GM20000 (cell line): ENCODE measurements at places on chromosomes 3 and 15.

DNA sequence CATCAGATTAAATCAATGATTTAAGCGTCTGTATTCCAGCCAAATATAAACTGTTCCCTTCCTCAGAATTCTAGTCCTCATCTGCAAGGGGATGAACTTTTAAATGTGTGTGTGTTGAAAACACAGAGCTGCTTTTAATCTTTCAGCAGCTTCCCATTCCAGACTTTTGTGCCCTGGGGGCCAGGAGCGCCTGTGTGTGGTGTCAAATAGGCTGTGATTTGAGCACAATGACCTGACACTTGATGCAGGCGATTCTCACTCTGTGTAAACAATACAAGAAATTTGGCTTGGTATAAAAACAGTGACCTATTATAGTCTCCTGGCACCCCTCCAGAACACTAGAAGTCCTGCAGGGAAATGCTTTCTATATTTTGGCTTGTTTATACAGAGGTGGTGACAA, 274.6 kb upstream of the ROPN1 start:
- no peak for DNase-seq

DNA sequence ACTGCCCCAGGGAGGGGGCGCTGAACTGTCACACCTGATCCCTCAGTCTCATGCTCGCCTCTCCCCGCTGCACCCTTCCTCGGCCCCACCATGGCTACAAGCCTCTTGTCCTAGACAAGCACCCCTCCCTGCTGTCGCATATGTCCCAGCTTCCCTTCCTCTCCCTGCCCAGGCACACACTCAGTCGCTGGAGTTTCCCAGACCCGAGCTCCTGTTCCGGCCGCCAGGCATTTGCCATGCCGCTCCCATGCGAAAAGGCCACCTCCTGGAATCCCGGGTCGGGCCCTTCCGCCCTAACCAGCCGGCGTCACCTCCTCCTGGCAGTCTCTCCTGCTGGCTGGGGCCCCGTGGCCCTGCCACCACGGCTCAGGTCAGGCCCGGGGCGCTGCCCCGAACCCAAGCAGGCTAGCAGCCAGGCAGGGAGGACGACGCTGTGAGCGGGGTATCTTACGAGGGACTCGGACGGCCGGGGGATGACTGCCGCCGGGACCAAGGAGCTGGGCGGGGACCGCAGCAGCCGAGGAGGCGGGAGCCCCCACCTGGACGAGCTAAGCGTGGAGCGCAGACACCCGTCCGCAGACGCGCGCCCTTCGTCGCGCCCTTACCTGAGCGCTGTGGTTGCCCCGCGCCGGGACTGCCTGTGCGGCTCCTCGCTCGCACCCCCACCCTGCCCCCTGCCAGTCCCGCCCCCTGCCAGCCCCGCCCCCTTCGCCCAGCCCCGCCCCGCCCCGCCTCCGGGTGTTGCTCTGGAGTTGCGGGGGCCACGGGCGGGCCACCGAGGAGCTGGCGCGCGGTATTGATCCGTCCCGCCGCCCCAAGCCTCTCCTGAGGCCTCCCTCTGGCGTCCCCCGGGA, at the start of gene ALS2CL:
Gene ALS2CL (minus strand): TSS at position 642 of the 854 bp plus-strand sequence. CDS start 4,239 bp downstream, outside the sequence.
- peak; percentile 80 for DNase-seq

GRCh38 chr3:14042680-14043079, 82.0 kb downstream of the CHCHD4 start:
- DNase-seq: no peak

- no peak for DNase-seq
Observed at GRCh38 chr3:44469914-44470313, 7.6 kb downstream of the ZNF445 start.

- DNase-seq: no peak
Observed at GRCh38 chr15:28181366-28181765, 82.3 kb upstream of the OCA2 start.

DNA sequence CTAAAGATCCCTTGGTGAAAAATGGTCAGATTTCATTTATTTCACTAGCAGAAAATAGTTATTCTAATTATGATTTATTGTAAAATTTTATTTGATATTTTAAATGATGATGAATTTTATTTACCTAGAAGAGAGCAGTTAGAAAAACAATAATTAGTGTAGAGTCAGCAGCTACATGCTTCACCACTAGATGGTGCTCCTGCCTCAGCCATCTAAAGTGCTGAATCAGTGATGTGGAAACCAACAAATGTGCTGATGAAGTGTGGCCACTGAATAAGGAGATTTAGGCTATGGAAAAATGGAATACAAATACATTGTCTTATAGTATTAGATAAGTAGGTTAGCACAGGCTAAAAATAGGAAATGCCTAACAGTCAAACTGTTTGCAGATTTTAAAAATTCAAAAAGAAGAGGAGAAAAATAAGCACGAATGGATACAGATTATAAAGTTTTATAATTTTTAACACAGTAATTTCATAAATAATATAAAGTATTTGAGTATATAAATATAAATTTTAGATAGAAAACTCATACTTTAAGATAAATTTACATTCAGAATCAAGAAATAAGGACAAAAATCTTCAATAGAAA, 109.8 kb downstream of the PPP2R3A start:
- DNase-seq: peak; percentile 35

DNA sequence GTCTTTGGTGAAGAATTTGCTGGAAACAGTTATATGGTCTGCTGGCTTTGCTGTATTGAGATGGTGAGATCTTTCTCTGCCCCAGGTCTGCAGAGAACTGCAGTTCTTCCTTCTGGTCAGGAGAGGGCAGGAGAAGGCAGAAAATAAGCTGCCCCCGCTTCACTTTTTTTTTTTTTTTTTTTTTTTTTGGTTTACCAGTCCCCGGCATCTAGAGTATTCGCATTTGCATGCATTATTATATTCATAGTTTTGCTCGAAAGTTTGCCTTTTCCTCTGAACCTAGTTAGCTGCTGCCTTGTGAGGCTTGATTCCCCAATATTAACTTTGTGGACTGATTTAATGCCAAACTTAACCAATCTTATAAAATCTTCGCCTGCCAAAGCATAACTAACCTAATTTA, 10.6 kb upstream of the PARL start:
- DNase-seq: peak; percentile 85

DNA sequence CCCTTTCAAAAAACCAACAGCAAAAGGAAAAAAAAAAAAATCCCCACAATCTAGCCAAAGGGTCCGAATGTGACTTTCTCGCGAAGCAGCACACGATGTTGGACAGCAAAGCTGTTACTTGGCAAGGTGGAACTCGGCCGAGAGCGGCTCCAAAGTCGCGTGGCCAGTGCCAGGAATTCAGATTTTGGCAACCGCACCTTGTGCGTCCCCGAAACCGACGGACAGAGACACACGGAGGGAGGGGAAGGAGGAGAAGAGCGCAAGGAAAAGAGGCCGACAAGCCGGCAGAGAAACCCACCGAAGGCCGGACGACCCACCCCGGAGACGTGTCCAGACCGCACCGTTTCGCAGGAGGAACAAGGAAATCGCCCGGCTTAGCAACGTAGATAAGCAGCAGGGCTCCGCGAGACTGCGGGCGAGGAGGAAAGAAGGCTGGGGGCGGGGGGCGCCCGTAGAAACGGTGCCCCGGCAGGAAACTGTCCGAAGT, 517.3 kb downstream of the MECOM start:
- peak; percentile 7 for DNase-seq

DNA sequence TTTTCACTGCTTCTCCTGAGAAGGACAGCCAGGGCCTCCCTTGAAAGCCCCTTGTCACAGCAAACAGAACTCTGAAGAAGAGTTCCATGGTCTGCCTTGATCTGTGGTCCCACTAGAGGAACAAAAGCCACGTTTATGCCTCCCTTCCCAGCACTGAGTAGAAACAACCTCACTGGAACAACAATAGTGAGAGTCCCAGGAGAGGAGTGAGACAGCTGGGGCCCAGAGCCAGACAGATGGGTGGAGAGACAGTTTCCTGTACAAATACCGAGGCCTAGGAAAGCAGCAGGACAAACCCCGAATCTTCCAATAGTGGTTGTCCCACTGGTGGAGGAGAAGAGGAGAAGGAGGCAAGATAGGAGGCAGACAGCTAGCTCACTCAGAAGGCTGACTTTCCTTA, 106.1 kb downstream of the WDR76 start:
- no peak for DNase-seq

DNA sequence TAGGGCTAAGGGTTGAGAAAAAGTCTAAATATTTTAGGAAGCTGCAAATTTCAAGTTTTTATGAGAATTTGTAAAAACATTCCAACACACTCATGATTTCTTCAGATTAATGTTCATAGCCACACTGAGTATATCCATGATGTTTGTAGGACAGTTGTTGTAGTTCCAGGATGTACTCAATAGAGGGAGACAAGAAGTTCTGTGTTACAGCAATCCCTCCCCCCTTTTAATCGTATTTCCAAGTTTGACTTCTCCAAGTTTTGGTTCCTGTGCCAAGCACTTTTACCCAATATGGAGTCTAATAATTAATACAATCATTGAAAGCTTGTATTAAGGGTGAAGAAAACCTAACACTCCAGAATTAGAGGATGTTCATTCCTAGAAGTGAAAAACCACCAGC, 143.4 kb downstream of the FEZF2 start:
- no peak for DNase-seq

DNA sequence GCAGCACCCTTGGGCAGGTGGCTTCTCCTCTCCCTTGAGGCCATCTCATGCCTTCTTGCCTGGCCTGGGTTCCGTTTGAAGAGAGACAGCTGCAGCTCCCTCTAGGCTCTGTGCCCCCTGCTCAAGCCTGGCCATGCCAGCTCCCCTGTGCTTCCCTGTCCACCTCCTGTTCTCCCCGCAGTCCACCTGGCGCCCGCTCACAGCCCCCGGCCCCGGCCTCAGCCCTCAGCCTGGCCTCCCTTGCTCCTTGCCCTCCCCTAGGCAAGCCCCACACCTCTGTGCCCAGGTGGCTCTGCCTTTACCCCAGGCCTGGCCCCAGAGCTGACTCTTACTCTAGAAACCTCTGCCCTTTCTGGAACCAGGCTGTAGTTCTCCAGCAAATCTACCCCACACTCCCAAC, 13.9 kb upstream of the RHO start:
- DNase-seq: no peak

- no peak for DNase-seq
Observed at GRCh38 chr15:60301024-60301423, 96.8 kb downstream of the ANXA2 start.

- no peak for DNase-seq
Observed at GRCh38 chr3:106768941-106769480, 608.2 kb upstream of the CCDC54 start.

GRCh38 chr3:119759962-119760361, 21.9 kb upstream of the NR1I2 start:
- DNase-seq: no peak

GRCh38 chr15:64180235-64180824, 17.5 kb upstream of the PPIB start:
- DNase-seq: peak; percentile 69

- DNase-seq: no peak
Observed at GRCh38 chr3:25820816-25821486, 31.1 kb downstream of the OXSM start.

- no peak for DNase-seq
Observed at GRCh38 chr3:155535098-155535497, 209.8 kb downstream of the PLCH1 start.

DNA sequence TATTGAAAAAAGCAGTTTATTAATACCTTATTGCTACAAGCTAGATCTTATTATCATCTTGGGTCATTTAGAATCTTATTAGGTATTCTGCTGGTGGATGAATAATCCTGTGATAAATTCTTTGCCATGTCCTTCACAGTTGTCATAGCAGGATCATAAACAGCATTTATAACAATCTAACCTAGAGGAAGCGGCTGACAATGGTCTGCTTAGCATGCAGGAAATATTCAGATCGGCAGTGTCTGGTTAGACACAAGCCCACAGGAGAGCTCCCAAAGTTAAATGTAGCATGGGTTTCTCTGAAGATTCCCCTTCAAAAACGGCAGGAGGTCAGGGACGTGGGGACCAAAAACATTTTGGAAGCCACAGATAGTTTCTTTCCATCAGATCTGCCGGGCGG, 179.3 kb downstream of the FOXB1 start:
- DNase-seq: no peak

- DNase-seq: no peak
Observed at GRCh38 chr3:40913192-40913591, 286.1 kb upstream of the CTNNB1 start.

DNA sequence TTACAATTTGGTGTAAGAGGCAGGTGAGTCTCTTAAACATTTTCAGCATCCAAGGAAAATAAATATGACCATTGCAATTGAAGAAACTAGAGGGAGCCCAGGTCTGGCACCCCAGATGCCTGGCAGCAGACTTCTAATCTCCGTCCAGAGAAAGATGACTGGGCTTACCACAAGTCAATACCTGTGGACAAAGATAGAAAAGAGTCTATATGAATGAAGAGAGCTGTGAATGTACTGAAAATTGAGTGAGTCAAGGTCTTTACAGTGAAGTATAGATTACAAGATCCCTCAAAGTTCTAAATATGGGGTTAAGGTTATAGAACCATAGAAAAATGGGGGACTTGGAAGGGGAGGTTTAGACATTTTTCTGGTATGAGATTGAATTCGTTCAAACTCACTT, 827.4 kb upstream of the NR2F2 start:
- DNase-seq: no peak

DNA sequence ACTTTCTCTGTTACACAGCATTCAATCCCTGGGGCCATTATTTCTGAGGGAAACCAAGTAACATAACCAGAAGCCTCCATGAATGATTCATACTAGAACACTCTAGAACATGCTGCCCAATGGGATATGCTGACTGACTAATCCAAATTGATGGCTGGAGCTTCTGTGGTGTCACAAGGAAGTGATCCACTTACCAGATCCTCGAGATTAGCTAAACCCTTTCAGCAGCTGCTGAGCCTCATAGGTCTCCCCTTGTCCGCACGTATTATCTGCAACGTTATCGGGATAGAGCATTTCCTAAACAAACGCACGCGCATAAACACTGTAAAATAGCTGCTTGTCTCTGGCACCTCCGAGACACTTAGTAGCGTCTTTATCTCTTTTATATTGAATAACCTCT, 61.2 kb upstream of the PROK2 start:
- no peak for DNase-seq

DNA sequence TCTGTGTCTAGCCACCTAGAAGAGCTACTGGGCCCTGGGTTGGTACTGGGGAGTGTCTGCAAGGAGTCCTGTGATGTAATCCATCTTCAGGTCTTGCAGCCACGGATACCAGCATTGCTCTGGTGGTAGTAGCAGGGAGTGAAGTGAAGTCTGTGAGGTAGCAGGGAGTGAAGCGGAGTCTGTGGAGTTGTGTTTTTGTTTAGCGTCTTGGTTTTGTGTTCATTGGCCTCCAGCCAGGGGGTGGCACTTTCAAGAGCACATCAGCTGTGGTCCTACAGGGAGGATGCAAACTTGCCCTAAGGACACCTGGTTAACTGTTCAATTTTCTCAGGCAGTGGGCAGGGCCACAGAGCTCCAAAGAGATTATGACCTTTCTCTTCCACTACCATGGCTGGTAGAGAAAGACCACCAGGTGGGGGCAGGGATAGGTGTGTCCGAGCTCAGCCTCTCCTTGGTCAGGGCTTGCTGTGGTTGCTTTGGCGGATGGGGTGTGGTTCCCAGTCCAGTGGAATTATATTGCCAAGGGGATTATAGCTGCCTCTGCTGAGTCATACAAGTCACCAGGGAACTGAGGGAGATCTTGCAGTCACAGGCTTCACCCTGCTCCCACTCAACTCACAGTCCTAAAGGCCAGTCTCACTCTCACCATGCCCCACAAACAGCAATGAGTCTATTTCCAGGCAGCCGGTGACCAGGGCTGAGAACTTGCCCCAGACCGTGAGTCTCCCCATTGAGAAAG, 424.7 kb downstream of the ZBBX start:
- DNase-seq: no peak

GRCh38 chr3:147688868-147689267, 279.7 kb downstream of the ZIC1 start:
- DNase-seq: no peak

- no peak for DNase-seq
Observed at GRCh38 chr3:179703816-179704215, 51.0 kb downstream of the USP13 start.
